ENCODE measurements at places on chromosomes 7 and 10.
A peak's percentile ranks its signal among the peaks of the same experiment; 100 is the strongest.

GRCh38 chr10:107059068-107059804 lies 105.3 kb downstream of the SORCS1 start:
- DNase-seq: no peak

DNA sequence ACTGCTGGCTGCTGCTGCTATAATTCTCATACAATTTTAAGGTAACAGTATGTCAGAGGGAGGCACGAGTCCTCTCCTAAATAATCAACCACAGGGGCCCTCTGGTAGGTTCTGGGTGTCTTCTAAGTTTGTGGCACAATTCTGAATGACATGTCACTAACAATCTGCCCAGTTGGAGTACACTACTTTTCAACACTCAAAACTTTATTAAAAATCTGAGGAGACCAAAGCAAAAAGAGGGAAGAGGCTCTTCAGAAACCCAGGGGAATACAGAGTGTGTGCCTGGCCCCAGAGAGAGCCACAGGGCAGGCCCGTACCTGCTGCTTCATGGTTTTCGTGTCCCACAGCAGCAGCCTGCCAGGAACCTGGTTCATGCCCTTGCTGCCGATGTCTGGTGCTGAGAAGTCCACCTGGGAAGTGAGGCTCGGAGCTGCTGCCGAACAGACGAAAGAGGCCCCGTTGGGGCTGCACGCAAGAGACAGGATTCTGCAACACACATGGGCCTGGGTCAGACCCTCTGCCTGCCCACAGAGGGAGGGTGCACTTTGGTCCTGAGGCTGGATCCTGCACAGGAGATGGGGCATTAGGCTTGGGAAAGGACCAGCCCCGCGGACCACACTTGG lies 18.3 kb downstream of the WDR91 start:
- DNase-seq: no peak

GRCh38 chr7:74665296-74665938 lies 7.9 kb downstream of the GTF2I start:
- DNase-seq: peak; percentile 31

DNA sequence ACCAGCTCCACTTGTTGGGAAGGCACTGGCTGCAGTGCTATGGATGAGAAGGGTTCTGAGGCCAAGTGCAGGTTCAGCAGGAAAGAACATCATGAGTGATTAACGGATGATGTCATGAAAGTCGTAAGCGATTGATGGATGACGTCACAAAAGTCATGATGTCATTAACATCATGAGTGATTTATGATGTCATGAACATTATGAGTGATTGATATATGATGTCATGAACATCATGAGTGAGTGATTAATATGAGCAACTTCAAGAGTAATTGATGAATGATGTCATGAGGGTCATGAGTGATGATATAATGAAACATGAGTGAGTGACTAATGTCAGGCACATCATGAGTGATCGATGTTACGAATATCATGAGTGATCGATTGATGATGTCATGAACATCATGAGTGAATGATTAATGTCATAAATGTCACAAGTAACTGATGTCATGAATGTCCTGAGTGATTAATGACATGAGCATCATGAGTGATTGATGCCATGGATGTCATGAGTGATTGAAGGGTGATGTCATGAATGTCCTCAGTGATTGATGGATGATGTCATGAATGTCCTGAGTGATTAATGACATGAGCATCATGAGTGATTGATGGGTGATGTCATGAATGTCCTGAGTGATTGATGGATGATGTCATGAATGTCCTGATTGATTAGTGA lies 185.6 kb downstream of the PAXIP1 start:
- DNase-seq: no peak

GRCh38 chr10:2874963-2875362 lies 192.4 kb upstream of the PFKP start:
- no peak for DNase-seq

DNA sequence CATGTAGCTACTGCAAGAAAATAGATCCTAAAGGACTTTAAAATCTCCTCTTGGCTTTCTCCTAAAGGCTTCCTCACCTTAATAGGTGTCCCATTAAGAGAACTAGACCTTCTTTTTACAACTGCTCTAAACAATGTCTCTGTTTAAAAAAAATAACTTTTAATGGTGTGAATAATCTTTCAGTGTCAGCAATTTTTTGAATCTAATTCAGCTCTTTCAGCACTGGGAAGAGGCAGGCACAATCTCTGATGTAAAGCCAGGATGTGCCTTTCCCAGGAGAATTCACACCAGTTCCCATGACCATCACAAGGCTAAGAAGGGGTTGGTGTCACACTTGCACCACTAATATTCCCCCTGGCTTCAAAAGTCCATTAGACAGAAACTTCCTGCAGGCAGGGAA lies 254.6 kb downstream of the XPNPEP1 start:
- DNase-seq: no peak

DNA sequence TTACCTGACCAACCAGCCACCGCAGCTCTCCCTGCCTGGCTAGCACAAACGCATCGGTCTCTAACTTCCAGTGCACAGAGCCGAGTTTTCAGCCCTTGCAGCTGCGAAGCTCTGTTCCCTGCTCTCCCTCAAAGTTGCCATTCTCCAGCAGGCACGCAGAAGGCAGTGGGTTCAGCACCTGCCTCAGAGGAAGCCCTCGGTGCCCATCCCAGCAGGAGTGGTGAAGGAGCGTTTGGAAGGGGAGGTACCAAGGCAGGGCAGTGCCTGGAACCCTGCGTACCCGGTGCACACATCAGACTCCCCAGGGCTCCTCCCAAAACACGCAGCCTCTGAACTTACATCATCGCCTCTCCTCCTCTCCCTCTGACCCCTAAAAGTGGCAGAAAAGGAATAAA lies 1.7 kb upstream of the STK32C start:
- no peak for DNase-seq

DNA sequence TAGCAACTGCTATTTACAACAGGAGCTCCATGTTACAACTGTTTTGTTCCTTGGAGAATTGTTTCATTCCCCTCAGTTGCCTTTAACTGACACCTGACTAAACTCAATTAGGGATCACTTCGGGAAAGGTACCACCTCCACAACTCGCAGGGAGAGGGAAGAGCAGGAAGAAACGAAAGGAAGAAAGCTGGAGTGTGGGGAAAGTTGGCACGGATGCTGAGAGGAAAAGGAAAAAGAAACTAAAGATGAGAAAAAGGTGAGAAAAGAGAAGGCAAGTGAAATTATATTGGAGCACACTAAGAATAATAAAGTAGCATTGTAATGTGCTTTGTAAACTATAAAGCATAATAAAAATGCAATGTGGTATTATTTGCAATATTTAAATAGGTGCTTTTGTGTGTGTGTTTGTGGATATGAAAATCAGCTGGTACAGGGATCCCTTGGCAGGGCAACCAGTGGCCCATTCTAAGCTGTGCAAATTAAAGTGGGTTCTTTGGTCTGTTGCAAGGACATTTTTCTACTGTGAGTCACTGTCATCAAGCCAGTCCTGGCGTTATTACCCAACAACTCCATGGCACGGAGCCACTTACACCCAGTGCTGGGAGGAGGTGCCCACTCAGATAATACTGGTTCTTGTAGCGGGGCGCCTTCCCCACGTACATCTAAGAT lies 45.9 kb downstream of the HIPK2 start:
- DNase-seq: no peak
